ENCODE measurements at places on chromosomes 6 and 20.

DNA sequence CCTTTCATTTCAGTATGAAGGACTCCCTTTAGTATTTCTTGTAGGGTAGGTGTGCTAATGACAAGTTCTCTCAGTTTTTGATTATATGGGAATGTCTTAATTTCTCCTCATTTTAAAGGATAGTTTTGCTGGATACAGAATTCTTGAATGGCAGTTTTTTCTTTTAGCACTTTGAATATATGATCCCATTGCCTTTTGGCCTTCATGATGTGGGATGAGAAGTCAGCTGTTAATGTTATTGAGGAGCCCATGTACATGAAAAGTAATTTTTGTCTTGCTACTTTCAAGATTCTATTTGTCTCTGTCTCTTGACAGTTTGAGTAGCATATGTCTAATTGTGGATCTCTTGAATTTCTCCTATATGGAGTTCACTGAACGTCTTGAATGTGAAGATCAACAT, 30.9 kb downstream of the RSPH3 start:
- DNase-seq = no peak

DNA sequence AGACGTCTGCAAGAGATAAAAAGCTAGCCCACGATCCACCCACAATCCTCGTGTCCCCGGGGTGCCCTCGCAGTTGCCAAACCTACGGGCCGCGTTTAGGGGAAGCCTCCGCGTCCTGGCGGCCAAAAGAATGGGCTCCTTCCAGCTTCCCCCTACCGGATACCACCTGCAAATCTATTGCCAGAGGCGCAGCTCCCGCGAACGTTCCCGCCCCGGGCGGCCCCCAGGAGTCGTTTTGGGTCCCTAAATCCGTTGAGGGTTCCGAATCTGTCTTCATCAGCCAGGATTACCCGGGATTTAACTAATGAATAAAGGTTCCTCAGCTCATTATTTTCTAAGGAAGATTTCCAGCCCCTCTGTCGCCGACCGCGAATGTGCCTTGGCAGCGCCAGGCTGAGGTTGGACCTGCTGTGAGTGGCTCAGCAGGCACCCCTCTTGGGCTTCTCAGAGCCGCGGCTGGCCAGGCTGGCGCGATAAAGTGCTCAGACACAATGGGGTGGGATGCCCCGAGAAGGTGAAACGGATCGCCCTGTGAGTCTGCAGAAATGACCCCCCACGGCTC, 2.8 kb upstream of the VSX1 start:
- DNase-seq = no peak

GRCh38 chr6:118933855-118934460, 1.0 kb downstream of the MCM9 start:
- DNase-seq = no peak

GRCh38 chr6:117397536-117398227, 28.1 kb downstream of the ROS1 start:
- DNase-seq = no peak

DNA sequence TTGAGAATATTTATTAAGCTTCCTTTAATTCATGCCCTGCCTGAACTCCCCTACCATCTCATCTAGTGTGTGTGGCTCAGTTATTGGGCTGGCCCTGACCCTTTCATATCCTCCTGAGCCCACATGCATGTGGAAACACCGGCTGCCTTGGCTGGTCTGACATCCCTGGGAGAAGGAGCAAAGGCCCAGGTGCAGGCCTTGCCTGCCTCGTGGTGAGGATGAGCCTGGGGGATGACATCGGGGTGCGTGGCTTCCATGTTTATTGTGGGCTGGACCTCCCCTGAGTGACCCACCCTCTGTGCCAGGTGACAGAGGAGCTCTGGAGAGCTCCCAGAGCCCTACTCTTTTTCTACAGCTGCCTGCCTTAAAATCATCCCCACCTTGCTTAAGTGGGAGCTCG, 69.1 kb downstream of the FOXA2 start:
- no peak for DNase-seq

DNA sequence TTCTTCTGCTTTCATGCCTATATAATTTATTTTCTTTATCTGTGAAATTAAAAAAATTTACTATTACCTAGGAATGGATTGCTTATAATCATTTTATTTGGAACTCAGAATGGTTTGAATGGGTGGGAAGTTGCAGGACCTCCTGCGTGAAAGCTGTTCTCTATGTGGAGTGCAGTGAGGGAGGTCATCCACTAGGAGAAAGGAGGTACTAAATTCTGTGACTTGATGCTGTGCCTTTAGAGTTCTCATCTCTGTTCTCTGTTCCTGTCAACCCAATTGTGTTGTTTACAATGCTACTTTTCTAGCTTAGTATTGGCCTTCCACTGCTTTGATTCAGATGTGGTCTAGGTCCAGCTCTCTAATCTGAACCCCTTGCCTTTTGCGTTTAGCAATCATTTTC, 65.0 kb upstream of the HIVEP1 start:
- DNase-seq = no peak

- DNase-seq = no peak
Observed at GRCh38 chr6:33384581-33385020, 7.0 kb upstream of the KIFC1 start.

DNA sequence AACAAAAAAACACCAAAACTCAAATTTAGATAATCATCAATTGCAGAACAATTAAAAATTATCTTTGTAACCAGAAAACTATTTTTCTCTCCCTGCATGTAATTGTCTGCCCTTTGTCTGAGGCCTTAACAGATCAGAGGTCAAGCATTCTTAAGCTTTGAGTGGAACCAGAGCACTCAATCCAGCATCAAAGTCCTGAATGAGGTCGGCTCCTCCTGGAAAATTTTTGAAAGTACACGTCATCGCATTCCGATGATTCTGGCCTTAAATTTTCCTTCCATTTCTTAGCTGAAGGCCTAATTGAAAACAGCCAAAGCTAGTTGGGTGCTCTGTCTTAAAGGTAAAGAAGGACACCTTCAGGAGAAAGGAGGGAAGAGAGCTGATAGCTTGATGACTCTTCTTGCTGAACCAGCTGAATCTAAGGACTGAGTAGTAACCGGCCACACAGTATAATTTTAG, 510.2 kb upstream of the SULF2 start:
- DNase-seq = no peak

DNA sequence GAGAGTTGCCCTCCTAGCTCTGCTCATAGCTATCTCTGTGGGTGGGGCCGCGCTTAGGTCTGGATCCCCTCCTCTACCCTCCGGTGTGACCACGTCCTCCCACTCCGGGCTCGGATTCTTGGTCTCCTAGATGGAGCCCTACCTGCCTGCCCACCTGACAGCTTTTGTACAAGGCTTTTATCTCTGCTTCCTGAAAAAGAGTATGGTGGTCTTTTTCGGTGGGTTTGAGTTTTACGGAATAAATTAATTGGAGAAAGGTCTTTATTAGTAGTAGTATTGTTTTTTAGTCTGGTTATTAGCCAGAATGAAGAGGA, 773 bp downstream of the SMAP1 start:
- no peak for DNase-seq

DNA sequence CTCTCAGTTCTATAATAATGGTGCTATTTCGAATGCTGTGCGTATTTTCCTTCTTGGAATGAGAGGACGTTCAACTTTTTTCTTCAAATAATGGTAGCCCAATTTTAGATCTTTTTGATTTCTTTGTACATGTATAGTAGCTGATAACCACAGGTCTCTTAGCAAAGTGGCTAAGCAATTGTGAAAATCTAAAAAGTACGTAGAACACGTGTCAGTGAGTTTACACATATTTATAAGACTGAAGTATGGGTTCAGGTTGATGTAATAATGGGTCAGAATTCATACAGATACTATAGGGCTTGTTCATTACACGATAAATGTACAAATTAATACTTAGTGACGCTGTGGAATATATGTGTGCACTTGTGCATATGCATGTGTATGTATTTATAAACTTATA, 1.3 kb downstream of the SMIM13 start:
- no peak for DNase-seq

DNA sequence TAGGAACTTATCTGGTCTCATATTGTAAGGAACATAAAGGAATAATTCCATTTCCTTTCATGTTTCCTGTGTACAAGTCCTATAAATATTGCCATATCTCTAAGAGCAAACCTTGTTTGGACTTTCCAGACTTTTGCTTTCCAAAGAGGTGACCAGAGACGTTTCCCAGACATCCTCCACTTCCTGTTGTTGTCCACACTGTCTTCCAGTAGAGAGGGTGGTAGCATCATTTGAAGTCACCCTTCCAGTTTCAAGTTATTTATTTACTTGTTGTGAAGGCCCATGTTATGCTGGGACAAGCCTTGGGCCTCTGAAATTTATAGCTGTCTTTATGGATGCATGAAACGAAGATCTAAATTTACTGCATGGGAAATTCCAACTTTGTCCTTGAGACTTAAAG, 10.6 kb upstream of the TGM3 start:
- no peak for DNase-seq

- no peak for DNase-seq
Observed at GRCh38 chr6:111468329-111469012, 14.5 kb downstream of the REV3L start.

DNA sequence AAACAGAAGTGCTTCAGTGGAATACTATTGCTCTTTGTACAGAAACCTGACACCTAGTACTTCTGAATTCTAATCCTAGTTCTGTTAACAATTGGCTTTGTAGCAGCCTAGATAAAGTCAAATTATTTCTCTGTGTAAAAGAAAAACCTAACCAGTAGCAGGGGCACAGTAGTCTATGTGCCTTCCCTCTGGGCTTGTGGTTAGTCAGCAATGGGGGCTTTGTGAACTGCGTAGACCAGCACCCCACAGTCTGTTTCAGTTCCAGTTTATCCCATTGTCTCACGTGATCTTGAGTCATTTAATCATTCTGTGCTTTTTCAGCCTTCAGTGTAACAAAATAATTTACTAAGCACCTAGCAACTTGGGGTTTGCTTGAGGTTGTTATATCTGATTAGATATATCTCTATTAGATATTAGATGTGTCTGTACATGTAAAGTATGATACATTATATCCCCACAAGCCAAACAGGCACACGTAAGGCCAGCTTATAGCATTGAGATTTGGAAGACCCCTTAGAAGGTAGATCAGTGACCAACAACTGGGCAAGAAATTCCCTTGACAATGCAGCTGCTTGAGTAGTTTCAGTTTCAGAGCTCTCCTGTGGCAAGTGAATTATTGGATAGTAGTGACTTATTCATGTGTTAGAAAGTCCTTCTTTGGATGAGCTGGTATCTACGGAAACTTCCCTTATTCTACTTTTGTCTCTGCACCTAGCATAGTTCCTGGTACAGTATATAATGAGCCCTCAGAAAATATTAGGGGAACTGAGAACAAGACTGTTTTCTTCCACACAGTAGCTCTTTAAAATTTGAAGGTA, 27.9 kb upstream of the CCR6 start:
- no peak for DNase-seq

DNA sequence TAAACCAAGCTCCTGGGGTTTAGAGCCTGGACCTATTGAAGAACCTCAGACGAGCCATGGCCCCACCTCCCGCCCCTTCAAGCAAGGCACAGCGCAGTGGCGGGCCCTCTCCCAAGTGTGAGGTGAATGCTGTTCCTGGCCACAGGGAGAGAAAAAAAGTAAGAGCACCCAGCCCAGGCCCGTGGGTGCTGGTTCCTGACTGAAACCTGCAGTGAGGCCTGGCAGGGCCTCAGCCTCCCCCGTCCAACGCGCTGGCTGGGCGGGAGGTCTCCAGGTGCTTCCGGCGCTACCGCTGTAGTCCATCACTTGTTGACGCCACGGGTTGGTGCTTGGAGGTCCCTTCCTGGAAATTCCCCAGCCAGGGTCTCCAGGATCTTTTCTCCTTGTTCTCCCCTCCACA, 5.5 kb upstream of the FAM83C start:
- DNase-seq = no peak

DNA sequence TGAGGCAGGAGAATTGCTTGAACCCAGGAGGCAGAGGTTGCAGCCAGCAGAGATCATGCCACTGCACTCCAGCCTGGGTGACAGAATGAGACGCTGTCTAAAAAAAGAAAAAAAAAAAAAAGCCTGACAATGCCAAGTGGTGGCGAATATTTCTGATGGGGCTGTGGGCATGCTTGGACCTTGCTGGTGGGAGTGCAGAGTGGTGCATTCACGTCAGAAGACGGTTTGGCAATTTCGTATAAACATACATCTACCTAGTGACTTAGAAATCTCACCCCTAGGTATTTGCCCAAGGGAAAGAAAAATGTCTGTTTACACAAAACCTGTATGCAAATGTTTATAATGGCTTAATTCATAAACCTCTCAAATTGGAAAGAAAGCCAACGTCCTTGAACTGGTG, 33.6 kb downstream of the CTCFL start:
- no peak for DNase-seq

GRCh38 chr6:148193063-148193680, 149.5 kb upstream of the SASH1 start:
- no peak for DNase-seq

DNA sequence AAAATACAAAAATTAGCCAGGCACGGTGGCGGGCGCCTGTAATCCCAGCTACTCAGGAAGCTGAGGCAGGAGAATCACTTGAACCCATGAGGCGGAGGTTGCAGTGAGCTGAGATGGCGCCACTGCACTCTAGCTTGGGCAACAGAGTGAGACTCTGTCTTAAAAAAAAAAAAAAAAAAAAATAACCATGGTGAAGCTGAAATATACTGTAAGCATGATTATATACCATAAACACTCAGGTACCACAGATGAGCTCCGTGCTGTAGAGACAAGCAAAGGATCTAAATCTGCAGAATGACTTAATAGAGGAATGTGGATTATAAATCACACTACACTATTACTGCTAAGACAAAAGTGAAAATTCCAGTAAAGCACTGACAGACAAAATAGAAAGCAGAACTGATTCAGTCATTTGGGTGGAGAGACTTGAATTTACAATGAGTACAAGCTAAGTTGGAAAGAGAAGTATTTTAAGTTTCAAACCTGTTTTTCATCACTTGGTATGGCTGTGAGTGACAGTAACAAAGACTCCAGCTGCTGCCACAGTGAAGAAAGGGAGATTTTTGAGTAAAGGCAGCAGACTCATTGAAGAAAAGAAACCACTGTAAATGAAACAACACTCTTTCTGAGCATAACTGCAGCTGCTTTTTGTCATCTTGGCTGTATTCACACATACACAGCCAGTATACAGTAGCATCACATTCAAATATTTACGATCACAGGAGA, 322.1 kb downstream of the RNGTT start:
- DNase-seq = no peak

GRCh38 chr20:1341561-1342265, 12.8 kb upstream of the SDCBP2 start:
- DNase-seq = no peak

GRCh38 chr20:49460131-49460530, 22.3 kb downstream of the KCNB1 start:
- no peak for DNase-seq

GRCh38 chr20:12598894-12599293, 409.9 kb upstream of the SPTLC3 start:
- DNase-seq = no peak

DNA sequence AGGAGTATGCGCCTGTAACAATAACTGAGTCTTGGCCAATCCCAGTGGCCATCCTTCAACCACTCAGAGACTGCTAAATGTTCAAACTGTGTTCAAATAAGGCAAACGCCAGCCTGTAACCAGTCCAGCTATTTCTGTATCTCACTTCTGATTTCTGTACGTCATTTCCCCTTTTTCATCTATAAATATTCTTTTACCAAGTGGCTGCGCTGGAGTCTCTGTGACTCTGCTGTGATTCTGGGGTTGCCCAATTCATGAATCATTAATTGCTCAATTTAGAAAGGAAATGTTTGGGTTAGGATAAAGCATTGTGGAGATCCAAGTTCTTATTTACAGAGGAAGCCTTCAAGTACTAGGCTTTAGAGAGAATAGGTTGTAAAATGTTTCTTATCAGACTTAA, 89.8 kb upstream of the UST start:
- no peak for DNase-seq

All from tibial nerve (tissue), 4 donors.